ENCODE measurements at places on chromosomes 2 and 18. TPM values are rescaled to one million over a fixed set of nuclear protein-coding genes. Genes with fewer than 3 reads are reported as not detected.

Gene PRR30
- not detected for total RNA-seq

DNA sequence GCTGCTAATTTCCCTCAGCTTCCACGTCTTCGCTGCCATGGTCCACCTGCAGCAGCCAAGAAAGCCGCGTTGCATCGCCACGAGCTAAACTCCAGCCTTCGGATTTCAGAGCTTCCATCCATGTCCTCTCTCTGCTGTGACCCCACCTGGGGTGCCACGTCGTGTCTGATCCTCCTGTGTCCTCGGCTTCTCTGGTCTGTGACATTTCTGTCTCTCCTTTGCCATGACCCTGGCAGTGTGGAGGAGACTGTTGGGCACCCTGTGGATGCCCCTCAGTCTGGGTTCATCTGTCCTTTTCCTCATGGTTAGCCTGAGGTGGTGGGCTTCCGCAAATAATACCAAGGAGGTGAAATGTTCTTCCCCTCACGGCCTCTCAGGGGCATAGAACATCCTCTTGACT, 106.8 kb downstream of the RTP5 start:
- no peak for DNase-seq

Gene POTEF
- total RNA-seq, result 0.69 TPM

DNA sequence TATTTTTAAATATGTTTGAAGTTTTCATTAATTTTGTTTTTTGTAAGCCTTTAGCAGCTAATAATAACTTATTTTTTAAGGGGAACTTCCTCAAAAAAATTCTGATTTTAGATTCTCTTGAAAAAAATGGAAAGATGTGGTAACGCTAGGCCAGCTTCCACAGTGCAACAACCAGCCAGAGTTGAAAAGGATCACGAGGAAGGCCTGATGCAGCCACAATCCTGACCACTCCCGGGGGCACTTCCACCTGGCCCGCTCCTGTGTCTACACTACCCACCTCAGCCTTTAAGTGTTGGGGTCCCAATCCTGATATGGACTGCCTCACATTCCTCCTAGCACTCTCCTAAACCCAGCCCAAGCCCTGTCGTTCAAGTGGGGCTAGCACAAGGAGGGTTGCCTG, 101.1 kb downstream of the TMEM17 start:
- no peak for DNase-seq

Gene SPOPL
- 5.1 TPM for total RNA-seq

DNA sequence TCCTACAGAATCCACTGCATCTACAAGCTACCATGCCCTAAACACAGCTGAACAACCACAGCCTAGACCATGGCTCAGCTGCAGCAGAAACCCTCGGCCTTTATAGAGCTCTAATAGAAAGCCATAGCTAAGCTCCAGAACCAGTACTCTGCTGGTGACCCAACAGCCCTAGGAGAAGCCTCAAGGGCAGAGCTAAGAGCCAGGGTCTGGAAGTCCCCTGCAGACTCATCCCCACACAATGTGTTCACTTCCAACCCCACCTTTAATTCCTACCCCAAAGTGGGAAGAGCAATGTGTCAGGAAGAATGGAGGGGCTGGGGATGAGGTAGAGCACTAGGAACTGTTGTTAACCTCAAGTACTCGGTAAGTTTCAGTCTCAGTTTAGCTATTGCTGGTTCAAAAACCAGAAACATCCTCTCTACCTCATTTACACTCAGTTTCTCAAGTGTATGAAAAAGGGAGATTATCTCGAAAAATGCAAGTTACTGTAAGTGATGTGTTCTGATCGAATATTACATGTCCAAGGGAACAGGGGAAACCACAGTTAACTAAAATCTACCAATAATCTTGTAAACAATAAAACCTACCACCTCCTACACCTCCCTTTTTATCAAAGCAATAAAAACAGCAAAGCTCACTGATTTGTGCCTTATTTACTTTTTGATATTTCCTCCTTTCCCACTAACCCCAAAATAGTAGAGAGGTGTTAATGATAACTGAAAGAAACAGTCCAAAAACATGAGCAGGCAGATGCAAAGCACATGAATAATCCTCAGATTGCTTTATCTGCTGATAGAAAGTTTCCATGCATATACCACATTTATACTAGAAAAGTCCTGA, 36.2 kb downstream of the THADA start:
- DNase-seq, result no peak

DNA sequence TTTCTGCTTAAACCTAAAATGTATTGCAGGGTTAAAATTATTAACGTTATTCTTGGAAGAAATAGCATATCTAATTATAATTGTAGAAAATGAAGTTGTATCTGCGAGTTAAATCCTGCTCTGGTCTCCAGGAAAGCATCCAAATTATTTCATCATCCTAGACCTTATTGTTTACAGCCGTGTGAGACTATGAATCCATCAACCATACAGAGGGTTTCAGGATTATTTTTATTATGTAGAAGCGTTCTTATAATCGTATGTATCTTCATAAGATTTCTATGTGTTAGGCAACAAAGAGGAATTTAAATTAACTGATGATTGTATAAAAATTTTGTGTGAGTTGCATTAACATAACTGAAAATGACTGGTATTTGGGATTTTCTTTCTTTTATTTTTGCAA, 14.5 kb upstream of the DSC3 start:
- DNase-seq, result no peak

- no peak for DNase-seq
Observed at GRCh38 chr2:68837861-68838341, 33.3 kb downstream of the BMP10 start.

DNA sequence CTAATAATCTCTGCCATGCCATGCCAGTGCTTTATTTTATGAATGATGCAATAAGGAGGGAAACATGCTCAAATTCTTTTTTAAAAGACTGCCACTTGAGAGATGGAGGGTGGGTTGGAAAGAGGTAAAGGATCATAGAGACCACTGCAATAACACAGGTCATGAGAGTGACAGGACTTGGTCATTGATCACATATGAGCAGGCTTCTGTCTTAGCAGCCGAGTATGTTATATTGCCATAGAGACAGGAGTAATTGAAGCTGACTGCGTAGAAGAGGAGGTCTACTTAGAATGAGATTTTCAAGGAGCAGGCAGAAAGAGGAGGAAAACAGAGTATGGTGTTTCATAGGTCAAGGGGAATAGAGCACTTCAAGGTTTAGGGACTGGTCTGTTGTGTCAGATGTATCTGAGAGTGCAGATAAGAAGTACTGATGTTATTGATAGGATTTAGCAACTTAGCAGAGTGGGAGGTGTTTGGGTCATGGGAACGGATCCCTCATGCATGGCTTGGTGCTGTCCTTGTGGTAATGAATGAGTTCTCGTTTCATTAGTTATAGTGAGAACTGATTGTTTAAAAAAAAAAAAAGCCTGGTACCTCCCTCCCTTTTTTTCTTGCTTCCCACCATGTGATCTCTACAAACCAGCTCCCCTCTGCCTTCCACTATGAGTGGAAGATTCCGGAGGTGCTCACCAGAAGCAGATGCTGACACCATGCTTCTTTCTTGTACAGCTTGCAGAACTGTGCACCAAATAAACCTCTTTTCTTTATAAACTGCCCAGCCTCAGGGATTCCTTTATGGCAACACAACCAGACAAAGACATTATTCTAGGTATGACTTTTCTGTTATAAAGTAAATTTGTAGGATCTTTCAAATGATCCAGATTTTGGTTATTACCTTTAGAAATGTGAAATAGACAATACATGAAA, 32.8 kb downstream of the UGP2 start:
- DNase-seq, result no peak

DNA sequence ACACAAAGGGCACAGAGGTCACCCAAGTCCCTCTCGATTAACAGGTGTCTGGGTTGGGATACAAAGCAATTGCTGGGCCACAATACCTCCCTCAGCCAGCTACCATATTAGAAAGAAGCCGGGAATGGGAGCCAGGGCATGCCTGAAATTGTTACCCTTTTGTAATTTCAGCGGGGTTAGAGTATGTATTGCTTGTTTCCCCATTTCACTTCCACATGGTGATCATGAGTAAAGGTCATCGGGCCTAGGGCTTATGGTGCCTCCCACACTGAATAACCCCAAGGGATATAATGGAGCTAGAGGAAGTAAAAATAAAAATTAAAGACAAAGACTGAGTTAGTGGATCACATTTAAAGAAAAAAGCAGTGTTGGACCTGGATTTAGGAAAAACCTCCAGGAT, 437.2 kb upstream of the KLHL29 start:
- DNase-seq, result no peak

- no peak for DNase-seq
Observed at GRCh38 chr2:235088496-235088921, 136.7 kb downstream of the SH3BP4 start.

- no peak for DNase-seq
Observed at GRCh38 chr18:7202169-7202568, 28.7 kb upstream of the LRRC30 start.

Gene DCAF17
- total RNA-seq, result 22.9 TPM

- no peak for DNase-seq
Observed at GRCh38 chr18:61738042-61738441, 154.8 kb downstream of the RNF152 start.

- DNase-seq, result no peak
Observed at GRCh38 chr18:21262244-21262643, 20.2 kb downstream of the GREB1L start.

DNA sequence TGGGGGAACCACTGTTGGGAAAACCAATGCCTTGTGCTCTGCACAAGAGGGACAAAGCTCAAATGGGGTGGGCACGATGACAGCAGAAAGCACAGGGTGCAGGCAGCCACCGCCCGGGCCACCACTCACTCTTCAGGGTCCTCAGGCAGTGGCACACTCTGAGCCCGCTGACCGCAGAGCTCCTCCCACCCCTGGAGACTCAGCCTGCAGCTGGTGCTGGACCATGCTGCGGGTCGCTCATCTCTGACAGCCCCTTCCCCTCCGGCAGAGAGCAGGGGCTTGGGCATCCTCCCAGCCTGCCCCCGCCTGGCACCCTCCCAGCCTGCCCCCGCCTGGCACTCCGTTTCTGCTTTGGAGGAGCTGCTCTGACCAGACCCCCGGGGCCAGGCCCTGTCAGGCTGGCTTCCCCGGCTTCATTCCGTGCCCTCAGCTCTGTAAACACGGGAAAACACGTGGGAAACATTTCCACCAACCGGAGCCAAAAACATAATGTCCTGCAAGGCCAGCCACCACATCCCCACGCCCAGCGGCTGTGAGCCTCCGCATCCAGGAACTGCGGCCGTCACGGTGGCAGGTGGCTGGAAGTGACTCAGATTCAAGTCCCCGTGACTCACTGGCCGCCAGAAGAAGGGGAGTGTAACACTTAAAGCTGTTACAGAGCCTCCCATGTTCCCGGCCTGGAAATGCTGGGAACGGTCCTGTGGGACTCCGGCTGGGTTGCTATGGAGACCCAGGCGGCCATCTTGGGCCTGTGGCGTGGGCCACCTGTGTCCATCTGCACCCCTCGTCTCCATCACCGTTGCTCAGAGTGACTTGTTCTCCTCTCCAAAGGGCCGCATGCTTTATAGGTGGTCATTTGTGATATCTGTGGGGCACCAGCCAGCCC, 6.8 kb upstream of the SNED1 start:
- peak; percentile 63 for DNase-seq

GRCh38 chr2:45258311-45258710, 249.1 kb upstream of the SIX2 start:
- DNase-seq, result peak; percentile 40
